ENCODE measurements at places on chromosomes 12 and 14.

DNA sequence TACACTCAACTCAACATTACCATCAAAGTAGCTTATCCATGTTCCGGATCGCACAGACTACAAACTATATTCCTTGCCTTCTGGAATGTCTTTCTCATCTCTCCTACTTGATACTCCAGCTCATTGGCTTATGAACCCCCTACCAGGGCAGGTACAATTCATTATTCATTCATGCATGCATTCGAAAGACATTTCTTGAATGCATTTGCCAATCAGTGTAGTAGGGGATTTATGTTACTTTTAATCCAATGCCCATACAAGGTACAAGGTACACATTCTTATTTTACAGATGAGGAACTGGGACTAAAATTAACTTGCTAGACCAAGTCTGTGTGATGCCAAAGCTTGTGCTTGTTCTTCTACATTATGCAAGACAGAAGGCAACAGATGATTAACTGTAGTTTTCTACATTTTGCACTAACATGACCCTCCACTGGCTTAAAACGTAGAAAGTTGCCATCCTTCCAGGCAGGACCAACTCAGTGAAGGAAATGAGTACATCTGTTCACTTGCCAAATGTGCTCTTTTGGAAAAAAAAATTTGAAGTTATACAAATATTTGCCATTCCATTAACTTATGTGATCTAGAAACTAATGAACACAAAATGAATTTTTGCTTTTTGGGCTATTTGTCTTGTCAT lies 53.8 kb upstream of the KCNJ8 start:
- DNase-seq: no peak

GRCh38 chr12:44154128-44154527 lies 318.2 kb downstream of the TMEM117 start:
- DNase-seq: no peak

DNA sequence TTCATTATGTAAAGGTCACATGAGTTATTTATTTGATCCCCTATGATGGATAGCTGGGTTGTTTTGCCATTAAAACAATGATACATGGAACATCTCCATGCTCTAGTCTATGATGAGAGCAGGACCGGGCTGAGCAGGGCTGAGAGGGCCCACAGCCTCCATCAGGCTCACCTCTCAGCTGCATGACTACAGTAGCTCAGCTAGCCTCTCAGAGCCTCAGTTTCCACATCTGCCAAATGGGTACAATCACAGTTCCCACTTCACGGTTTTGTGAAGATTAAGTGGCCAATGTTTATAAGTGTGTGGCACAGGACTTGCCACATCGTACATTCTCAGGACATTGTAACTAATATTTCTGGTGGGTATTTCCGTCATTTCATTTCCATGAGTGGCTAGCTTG lies 19.9 kb upstream of the MYL2 start:
- DNase-seq: no peak

- DNase-seq: no peak
Measured at GRCh38 chr14:58820032-58820431, 182.3 kb downstream of the DACT1 start.

- DNase-seq: no peak
Measured at GRCh38 chr12:54341378-54342300, 16.7 kb downstream of the COPZ1 start.

DNA sequence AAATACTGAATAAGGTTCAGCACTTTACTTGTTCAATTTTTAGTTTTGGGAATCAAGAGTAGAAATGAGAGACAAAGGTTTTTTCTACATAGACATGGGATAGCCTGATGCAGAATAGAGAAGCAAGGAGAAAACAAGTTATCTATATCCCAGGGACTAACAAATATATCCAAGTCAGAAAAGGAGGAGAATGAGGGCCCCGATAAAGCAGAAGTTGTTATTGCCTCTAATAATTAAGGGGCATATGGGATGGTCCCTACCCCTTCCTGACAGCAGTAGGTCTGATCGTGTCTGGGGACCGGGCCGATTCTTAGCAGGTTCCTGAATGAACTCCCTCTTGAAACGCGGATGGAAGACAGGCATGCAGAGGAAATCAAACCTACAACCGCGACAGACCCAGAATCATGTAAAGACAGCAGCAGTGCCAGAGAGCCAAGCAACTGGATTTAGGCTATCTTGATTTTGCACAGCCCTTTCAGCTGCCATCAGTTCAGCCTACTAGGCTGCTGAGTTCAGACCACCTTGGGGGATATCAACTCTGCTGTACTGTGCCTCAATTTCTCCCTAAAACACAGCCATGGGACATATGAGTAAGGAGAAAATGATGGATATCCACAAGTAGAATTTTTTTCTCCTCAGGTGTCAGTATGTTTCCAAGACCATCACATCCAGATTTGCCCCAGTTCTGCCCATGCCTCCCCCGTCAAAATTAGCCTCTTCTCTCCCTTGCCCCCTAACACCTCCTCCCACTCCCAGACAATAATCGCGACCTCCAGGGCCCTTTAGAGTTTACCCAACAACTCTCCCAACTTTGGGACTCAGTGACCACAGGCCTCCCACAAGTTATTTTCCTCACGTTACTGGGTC lies 706 bp downstream of the PRMT5 start:
- no peak for DNase-seq

DNA sequence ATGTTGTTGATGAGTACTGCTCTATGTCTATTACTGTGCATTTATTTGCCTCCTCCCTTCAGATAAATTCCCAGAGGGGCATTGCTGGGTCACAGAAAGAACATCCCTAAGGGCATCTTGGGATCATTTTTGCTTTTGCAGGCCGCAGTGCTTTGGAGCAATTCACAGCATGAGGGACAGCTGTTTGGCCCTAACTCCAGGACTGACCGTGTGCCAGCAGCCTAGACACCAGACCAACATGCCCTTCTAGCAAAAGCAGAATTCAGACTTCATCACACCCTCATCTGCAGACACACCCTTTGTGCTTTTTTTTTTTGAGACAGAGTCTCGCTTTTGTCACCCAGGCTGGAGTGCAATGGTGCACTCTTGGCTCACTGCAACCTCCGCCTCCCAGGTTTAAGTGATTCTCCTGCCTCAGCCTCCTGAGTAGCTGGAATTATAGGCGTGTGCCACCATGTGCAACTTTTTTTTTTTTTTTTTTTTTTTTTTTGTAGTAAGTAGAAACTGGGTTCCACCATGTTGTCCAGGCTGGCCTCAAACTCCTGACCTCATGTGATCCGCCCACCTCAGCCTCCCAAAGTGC lies 31.0 kb downstream of the RNF34 start:
- DNase-seq: no peak

- no peak for DNase-seq
Measured at GRCh38 chr14:74501691-74502090, 8.1 kb downstream of the ISCA2 start.

- no peak for DNase-seq
Measured at GRCh38 chr14:70268760-70269159, 80.0 kb upstream of the SLC8A3 start.

DNA sequence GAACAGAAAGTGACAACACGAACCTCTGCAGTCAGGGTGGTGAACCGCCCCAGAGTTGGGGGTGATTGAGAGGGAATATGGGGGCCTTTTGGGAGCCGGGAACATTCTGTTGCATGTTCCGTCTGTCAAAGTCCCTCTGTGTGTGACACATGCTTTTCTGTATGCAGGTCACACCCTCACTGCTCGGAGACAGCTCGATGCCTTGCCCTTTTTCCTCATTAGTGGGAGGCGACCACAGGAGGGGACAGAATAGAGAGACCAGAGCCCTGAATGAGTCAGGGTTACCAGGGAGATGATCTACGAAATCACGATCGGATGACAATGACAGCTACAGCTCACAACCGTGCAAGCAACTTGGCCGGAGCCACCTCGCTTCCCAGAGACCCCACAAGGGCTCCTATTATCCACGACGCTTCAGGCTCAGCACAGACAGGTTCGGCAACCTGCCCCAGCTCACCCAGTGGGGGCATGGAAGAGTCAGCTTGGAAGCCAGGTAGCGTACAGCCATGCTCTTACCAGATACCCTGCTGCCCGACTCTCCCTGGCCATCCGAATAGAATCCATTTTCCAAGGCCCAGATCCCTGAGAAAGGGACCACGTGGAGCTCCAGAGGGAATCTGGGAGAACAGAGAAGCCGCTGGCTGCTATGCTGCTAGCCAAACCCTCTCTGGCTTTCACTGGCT lies 38.8 kb downstream of the TESC start:
- no peak for DNase-seq

DNA sequence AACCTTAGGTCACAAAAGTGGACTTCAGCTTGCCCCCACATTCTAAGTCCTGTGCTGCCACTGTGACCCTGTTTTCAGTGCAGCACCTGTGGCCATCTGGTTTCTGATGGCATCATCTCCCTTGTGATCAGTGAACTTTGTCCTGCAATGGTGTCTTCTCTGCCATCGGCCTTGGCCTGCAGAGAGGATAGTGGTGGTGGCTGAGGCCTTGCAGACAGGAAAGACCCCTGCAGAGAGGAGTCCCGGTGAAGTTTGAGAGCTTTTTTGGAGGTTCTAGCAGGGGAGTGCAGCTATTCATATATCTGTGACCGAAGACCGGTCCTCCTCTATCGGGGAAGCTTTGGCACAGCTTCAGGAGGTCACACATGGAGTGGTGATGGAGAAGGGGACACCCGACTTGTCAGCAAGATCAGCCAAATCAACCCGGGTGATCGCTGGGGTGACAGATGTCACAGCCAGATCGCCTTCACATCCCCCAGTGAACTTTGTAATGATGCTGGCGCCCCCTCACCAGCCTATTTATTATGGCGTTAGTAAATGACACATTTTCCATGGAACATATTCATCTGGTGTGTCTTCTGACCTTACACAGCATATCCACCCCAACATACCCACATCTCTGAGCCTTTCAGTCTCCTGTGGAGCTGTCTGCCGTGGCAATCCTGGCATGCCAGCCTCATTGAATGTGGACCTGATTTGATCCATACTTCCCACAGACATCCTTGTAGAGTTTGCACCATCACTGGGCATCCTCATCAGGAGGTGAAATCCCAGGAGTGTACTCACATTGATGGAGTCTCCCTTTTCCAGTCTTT lies 136.1 kb downstream of the PAPOLA start:
- no peak for DNase-seq

DNA sequence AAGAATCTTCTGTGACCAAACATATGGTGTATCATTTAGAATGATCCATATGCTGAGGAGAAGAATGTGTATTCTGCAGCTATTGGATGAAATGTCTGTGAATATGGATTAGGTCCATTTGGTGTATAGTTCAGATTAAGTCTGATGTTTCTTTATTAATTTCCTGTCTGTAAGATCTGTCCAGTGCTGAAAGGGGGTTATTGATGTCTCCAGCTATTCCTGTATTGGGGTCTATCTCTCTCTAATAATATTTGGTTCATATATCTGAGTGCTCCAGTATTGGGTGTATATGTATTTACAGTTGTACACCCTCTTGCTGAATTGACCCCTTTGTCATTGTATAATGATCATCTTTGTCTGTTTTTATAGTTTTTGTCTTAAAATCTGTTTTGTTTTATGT lies 33.5 kb downstream of the SLC38A2 start:
- DNase-seq: no peak

DNA sequence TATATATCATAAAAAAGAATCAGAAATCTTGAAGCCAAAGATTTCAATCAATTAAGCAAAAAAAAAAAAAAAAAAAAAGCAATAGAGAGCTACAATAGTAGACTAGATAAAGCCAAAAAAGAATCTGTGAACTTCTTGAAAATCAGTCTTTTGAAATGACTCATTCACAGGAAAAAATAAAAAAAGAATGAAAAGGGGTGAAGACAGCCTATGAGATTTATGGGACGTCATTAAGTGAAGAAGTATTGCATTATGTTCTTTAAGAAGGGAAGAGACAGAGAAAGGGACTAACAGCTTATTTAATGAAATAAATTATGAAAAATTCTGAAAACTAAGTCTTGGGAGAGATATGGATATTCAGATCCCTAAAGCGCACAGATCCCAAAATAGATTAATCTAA lies 103.8 kb downstream of the ACSS3 start:
- no peak for DNase-seq

DNA sequence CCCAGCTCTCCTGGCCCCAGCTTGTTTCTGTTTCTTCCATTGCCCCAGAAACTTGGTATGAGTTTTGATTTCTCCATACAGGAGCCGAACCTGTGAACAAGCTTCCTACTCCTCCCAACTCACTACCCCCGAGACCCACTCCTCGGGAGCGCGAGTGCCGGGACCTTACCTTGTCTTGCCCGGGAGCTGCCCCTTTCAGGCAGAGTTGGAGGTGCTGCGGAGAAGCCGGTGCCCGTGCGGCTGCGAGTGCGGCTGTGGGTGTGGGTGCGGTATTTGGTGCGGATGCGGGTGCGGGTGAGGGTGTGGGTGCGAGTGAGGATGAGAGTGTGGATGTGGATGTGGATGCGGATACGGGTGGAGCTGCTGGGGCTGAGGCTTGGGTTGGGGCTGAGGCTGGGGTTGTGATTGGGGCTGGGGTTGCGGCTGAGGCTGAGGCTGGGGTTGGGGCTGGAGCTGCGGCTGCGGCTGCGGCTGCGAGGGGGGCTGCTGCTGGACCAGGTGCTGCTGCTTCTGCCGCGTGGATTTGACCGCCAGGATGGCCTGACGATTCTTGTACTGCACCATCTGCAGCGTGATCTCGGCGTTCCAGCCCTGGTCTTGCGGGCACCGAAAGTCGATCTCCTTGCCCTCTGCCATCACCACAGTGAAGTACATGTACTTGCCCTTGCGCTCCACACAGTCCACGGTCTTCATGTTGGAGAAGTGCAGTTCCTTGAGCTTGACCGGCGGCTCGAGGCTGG lies 1.1 kb downstream of the PHLDA1 start:
- DNase-seq: no peak

- peak; percentile 60 for DNase-seq
Measured at GRCh38 chr12:113152835-113153814, 3.6 kb downstream of the CFAP73 start.

- no peak for DNase-seq
Measured at GRCh38 chr14:105120056-105120455, 48.5 kb downstream of the JAG2 start.

GRCh38 chr14:60067882-60068281 lies 23.8 kb upstream of the PCNX4 start:
- DNase-seq: no peak

- no peak for DNase-seq
Measured at GRCh38 chr14:72651714-72652113, 242.2 kb downstream of the DPF3 start.

DNA sequence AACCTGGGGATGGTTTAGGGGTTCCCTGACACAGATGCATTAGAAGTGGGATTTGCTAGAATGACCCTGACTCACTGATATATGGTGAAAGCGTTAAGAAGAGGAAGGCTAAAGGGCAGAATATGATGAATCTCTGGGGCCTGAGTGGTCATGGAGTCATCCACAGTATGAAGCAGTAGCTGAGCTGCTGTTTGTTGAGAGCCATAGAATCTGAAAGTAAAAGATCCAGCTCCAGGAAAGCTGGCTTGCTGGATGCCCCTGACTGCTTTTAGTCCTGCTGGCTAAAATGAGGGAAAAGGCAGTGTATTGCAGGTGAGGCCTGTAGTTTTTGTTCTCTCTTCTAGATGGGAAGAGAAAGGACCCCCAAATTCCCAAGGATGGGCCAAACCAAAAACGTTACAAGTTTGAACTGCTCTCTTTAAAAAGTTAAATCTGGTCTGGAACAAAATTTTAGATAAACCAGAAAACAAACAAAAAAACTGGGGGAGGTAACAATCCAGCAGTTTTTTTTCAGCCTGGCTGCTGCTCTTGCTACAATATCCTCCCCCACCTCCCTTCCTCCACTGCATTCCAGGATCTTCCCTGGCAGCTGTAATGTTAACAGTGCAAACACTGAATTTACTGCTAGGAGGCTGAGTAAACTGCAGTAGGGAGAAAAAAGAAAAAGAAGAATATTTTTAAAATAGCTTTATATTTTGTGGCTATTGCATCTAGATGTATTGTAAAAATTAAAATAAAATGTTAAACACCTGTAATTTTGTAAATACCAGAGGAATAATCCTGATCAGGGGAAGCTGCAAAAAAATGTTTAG lies 16.5 kb downstream of the SEL1L start:
- no peak for DNase-seq

GRCh38 chr12:94599189-94599588 lies 51.2 kb downstream of the TMCC3 start:
- DNase-seq: no peak
